ENCODE measurements at places on chromosomes 7 and 10.

- no peak for DNase-seq
Measured at GRCh38 chr7:123401295-123401694, 133.1 kb downstream of the IQUB start.

DNA sequence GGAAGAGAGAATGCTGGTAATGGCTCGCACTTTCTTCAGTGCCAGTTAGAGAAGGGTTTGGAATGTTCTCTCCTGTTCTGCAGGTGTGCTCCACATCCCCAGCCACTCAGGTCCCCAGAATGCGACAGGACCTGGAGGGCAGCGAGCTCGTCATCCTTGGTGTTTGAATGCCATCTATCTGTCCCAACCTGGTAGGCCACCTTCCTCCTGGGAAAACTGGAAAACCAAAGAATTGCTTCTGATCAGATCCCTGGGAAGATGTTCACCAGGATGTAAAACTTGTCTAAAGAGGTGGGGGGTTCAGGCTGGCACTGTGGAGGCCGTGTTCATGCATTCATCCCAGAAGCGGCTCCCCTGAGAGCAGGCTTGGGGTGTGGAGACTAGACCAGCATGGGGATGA, 379.5 kb downstream of the GLRX3 start:
- no peak for DNase-seq

DNA sequence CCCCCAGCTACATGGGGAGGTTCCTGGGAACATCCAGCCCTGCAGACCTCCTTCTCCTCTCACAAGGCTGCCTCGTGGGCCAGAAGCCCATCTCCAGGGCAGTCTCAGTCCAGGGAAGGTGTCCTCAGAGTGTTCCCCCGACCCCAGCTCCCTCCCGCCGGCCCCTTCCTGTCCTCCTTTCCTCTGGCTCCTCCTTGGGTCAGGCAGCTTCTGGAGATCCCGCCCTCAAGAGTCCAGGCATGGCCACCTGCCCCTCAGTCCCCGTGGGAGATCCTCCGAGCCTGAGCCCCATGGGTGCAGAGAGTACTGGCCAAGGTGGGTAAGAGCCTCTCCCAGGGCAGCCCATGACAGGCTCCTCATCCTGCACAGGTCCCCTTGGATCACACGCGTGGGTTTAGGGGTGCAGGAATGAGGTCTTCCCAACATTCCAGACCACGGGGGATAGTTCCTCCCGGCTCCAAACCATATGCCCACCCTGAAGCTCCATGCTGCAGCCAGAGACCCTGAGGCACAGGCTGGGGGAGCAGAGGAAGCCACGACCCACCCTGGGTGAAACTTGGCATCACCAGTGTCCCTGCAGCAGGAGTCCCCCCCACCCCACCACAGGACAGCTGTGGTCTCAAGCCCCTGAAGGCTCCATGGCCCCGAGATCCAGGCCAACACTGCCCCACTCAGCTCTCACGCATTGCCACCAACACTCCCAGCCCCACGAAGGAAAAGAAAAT, 65.5 kb downstream of the OAT start:
- no peak for DNase-seq

DNA sequence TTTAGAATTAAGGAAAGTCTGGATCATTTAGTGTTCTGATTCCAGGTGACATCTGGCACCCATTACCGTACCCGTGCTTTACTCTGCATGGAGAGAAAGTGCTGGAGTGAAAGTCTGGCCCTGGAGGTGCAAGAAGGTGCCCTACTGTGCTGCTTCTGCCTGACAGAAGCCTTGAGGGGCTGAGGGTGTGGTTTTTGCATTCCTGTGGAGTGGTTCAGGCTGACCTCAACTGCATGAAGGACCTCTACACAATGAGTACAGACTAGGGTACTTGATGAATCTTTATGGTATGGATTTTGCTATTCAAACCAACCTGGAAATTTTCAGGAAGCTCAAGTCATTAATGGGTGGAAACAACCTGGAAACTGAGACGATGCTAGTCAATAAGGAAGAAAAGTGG, 45.1 kb upstream of the GSAP start:
- no peak for DNase-seq

- DNase-seq, result no peak
Measured at GRCh38 chr10:126407831-126408230, 19.6 kb upstream of the ADAM12 start.

- DNase-seq, result no peak
Measured at GRCh38 chr10:71838264-71839211, 12.5 kb downstream of the PSAP start.

- DNase-seq, result no peak
Measured at GRCh38 chr7:3469641-3470040, 168.6 kb downstream of the SDK1 start.

DNA sequence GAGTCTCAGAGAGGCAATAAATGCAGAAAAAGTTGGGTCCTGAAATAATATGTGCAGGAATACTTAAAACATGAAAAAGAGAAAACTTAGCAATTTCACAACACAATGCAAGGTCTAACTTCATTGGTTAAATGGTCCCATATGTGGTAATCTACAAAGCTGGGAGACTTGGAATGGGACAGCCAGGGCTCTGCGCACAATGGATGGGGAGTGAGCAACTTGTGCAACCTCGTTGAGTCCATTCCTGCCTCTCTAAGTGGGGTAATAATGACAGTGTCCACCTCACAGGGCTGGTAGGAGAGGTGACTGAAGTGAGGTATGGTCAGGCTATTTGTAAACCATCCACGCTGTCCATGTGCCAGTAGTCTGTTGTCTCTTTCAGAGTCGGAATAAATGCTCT, 11.8 kb upstream of the EMX2 start:
- DNase-seq, result no peak

- DNase-seq, result no peak
Measured at GRCh38 chr7:133773601-133774000, 353.5 kb upstream of the LRGUK start.

DNA sequence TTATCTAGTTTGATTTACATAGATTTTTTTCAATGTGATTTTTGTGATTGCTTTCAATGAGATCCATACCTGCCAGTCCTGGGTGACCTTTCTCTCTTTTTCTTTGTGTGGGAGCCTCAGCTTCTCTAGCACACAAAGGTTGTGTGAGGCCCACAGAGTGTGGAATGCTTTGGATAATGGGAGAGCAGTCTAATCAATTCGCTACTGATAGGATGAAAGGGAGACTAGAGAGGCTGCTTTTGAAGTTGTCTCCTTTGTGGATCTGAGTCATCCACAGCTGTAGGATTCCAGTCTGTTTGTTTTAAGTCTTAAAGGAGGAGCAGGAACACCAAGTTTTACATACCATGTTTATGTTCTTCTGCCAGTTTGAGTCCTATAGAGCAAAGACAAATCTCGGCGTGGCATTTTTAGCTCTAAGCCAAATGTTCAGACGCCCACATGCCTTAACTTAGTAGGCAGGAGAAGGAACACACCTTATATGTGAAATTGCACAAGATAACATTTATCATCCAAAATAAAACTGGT, 330.0 kb downstream of the ARL4A start:
- no peak for DNase-seq

DNA sequence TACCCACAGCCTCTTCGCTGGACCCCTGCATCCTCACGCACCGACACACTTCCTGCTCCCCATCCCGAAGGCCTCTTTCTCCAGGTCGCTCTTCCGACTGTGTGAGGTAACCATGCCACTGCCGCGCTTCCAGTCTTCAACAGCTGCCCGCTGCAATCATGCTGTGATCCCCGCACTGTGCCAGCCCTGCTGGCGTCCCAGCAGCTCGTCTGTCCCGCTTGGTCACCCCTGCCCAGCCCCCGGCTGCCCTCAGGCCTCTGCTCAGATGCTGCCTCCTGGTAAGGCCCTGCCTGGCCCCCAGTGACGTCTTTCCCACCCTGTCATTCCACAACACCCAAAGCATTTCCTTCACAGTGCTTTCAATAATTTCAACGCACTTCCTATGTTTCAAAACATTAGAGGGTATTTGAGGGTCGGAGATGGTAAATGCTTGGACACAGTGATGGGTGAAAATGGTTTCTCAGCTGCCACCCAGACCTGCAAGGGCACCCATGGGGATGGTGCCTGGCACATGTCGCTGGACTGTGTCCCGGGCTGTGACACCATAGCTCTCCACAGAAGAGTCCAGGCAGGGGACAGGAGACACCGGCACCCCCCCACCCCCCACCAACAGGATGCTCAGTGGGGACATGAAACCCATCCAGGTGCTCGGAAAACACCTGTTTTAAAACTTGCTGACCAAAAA, 125.2 kb downstream of the MAD1L1 start:
- no peak for DNase-seq

- DNase-seq, result no peak
Measured at GRCh38 chr7:18936265-18936664, 181.2 kb downstream of the TWIST1 start.

GRCh38 chr7:29478687-29479240, 84.9 kb upstream of the PRR15 start:
- DNase-seq, result no peak

DNA sequence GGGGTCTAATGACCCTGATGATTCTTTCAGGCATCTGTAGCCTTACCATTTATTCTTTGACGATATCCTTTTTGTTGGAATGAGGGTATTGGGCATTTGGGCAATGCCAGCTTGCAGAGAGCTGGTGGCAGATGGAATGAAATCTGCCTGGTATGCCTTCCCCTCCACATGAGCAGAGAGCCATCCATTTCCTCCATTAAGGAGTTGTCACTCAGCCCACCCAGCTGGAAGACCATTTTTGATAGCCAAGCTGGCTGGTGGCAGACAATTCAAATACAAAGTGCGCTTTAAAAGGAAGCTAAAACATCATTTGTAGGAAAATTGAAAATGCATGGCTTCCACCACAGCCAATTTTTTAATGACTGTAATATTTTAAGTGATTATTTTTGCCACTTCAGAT, 240.1 kb upstream of the SLC26A5 start:
- DNase-seq, result no peak

DNA sequence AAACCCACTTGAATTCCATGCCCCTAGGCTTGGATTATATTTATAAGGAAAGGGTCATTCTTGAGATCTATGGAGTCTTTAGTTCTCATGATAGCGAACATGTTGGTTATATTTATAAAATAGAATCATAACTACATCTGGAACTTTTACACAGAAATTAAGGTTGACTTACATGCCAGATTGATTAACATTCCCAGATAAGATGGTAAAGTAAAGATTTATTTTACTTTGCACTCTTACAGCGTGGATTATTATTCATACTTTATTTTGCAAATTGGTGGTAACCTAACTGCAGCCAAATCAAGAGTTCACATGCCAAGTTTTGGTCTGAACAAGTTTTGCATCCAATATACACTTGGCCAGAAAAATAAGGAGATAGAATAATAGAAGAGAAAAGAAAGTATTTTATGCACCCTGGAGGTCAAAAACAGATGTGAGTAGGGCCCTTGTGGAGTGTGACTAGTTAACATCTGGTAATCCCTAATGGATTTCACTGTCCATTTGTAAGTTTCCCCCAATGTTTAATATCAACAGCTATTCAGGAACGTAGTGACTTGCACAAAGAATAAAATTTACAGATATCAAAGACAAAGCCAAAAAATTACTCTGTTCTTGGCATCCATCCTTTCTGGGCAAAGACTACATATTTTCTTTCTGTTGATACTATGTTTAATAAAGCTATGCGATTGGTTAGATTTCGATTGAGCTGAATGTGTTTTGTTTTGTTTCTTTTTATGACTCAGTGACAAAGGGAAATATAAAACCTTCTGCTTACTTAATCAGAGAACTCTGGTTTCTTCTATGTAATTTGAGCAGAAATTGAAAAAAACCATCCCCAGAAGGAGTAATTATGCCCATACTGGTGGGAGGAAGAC, 10.1 kb upstream of the TMEM26 start:
- no peak for DNase-seq

- DNase-seq, result no peak
Measured at GRCh38 chr10:102713539-102713813, 721 bp downstream of the ARL3 start.

DNA sequence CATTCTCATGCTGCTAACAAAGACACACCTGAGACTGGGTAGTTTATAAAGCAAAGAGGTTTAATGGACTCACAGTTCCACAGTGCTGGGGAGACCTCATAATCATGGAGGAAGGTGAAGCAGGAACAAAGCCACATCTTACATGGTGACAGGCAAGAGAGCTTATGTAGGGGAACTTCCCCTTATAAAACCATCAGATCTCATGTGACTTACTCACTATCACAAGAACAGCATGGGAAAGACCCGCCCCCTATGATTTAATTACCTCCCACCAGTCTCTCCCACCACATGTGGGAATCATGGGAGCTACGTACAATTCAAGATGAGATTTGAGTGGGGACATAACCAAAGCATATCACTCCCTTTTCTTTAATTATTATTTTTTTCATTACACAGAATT, 16.6 kb downstream of the COL28A1 start:
- no peak for DNase-seq

DNA sequence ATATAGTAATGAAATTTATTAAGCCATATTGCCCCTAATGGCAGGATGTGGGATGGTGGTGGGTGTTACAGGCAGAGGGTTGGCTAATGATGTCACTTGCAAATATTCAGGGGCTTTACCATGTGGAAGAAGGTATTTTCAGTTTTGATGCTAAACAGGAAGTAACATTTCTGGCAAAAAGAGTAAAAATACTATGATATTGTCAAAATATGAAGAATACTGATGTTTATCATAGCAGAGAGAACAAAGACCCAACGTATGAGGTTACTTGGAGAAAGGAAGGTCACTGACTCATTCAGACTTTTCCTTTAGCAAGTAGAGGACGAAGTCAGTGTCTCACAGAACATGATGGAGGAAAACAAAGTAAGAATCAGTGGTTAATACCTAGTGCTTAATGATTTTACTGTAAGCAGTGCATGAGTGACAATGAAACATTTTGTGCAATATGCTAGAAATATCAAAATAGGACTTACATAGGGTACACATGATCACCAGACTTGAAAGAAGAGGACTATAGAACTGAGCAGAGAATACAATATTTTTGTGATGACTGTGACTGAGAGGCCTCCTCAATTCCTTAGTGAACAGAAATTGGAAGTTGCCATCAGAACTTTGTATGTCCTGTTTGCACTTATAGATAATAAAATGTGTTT, 89.7 kb upstream of the STEAP4 start:
- DNase-seq, result no peak

DNA sequence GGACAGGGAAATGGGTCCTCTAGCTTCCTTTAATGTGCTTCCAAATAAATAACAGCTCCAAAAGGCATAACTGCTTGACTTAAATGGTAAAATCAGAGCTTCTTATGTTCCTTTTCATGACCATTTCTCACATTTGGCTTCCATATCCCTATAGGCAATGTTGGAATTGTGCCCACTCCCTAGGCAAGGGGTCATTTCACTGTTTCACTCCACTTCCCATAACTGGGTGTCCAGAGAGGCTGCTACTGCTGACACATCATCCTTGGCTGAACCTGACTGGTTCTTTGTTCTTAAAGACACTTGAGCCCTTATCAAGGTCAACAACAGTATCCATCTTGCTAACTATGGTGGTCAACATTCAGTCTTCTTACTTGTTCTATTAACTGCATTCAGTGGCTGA, 37.1 kb downstream of the PRTFDC1 start:
- DNase-seq, result no peak

- DNase-seq, result no peak
Measured at GRCh38 chr10:6128591-6129251, 39.9 kb downstream of the RBM17 start.

DNA sequence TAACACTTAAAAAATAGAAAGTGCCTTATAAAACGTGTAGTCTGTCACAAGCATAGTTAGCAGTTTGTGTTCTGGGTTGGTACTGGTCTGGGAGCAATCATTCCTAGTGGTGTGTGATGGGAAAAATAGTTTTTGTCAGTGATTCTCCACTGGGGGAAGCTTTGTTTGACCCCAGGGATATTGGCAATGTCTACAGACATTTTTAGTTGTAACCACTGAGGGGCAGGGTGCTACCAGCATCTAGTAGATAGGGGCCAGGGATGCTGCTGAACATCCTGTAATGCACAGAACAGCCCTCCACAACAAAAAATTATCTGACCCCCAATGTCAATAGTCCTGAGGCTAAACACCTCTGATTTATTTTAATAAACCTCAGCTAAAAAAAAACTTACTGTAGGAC, 51.6 kb upstream of the CREB5 start:
- DNase-seq, result no peak

All from activated naive CD8-positive, alpha-beta T cell treated with anti-CD3 and anti-CD28 coated beads, Interleukin-2, amount 50 U/mL, for 24 hours (primary cell).